ENCODE measurements at places on chromosomes 12 and 14. TPM values are rescaled to one million over a fixed set of nuclear protein-coding genes. Genes with fewer than 3 reads are reported as not detected.

Gene PKP2
- 5.2 TPM for total RNA-seq

Gene AICDA
- not detected for total RNA-seq

Gene CCDC175
- not detected for total RNA-seq

Gene ANO2
- total RNA-seq: 4.7 TPM

Gene BIN2
- 3.1 TPM for total RNA-seq

Gene ASB2
- total RNA-seq: 16.2 TPM

Gene P2RX2
- total RNA-seq: not detected
